GM12864 (cell line): ENCODE measurements at places on chromosomes 16 and 17.
A peak's percentile ranks its signal among the peaks of the same experiment; 100 is the strongest.

DNA sequence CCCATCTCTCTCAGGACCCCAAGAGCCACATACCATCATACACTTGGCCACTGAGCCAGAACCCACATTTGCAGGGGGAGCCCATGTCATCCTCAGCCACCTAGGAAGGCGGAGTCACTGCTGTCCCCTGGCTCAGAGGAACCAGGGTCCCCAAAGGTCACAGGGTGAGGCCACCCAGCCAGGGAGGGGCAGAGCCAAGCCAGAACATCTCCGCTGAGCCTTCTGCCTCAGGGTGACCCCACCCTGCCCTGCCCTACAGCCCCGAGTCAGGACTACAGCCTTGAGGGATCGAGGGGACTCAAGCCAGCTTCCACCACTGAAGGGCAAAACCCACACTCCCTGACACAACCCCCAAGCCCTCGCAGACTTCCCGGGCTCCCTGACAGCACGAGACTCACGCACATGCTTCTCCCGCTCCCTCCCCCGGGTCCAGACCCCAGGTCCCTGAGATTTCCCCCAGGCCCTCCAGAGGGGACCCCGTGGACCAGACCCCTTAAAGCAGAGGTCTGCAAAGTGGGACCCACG is 17.4 kb downstream of the PIEZO1 start:
- DNase-seq: no peak

DNA sequence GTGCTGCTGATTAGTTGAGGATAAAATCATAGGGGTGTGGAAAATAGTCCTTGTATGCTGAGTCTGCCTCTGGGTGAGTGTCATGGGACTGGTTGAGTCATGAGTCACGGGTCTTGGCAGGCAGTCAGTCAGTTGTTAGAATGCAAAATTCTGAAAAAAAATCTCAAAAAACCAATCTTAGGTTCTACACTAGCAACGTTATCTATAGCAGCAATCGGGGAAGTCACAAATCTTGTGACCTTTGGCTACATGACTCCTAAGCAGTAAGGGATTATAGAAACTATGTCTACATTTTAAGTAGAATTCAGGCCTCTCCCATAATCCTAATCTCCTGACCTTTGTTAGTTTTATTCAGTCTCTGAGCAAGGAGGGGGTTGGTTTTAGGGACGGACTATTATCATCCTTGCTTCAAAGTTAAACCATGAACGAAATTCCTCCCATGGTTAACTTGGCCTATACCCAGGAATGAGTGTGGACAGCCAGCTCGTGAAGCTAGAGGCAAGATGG is 18.0 kb upstream of the PMFBP1 start:
- no peak for DNase-seq

GRCh38 chr16:81263470-81264220 is 25.2 kb downstream of the BCO1 start:
- no peak for DNase-seq

DNA sequence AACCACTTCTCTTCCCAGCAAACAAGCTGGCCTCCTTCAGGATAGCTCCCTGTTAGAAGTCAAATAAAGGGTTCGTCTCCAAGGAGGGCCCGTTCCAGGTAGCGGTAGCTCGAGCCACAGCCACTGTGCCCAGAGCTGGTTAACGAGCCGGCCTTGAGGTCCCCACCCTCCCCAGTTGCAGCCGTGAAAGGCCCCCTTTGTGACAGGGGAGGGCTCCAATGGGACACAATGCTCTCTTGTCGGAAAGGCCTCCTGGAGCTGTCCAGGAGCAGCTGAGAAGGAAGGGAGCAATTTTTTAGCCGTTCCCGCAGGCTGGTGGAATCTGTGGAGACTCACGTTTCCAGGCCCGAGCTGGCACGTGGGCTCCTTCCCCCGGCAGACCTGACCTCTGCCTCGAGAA is 29.9 kb upstream of the FOXF1 start:
- no peak for DNase-seq

DNA sequence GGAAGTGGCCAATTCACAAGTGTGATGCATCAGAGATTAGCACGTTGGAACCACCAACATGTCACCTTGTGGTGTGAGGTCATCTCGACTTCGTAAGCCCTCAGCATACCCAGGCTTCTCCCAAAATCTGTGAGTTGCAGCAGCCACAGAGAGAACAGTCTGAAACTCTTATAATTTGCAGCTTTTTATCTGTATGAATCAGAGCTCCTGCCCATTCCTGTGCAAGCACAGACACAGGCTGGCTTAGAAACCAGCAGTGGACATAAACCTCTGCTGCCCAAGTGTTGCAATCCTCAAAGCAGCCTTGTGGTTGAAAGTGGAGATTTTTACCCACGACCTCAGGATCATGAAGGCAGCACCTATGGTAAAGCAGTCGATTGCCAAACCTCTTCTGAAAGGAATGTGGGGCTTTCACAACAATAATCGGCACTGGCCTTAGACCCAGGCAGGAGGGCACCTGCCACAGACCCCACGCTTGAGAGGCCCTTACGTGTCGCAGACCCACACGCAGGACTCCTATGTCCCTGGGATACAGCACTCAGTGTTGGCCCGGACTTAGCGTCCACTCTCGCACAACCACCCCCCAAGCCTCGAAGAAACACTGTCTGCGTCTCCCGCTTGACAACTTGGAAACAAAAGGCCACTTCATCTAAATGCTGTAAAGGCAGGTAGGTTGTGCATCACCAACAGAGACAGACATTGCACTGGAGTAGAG is 24.5 kb upstream of the OSGIN1 start:
- no peak for DNase-seq

DNA sequence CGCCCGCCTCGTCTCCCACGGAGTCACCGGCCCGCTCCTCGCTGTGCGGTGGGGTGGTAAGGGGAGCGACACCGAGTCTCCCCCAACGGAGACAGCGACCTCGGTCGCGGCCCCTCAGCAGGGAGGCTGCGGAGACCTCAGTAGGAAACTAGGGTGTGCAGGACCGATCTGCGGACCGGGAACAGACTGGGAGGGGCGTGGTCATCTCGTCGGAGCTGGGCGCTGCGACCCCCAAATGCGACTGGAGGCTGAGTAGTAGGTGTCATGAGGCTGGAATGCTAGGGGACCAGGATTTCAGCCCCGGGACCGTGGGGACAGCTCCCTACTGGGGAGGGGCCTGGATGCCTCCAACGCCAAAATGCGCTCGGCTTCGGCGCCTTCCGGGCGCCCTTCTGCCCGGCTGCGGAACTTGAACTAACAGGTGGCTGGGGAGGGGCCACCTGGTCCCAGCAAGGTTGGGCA is 1.3 kb downstream of the CACNG4 start:
- no peak for DNase-seq

- DNase-seq: no peak
Observed at GRCh38 chr17:1143573-1143972, 36.2 kb downstream of the ABR start.

DNA sequence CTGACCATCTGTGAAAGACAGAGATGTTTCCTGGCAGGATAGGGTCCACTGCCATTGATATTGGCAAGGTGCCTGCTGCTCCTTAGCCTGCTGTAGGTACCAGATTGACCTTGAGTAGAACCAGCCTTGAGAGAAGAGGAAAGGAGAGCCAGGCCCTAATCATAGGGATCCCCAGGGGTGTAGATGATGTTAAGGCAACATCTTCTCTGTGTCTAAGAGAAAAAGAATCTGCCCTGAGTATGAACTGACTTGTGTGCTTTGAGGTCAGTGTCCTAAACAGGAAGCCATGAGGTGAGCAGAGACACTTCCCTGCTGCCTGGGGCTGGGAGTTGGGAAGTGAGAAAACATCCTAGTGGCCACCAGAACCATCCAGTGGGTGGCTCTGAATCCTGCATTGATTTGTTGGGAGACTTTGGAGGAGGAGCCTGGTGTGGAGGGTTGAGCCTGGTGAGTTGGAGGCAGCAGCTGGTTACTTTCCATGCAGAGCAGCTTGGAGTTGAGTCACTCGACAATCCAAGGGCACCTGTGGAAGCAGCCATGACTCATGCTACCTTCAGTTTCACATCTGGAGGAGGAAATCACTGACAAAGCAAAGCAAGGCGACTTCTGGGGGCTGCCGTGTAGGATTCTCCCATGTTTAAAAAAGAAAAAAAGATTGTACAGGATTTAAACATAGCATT is 47.8 kb downstream of the BMERB1 start:
- DNase-seq: no peak

DNA sequence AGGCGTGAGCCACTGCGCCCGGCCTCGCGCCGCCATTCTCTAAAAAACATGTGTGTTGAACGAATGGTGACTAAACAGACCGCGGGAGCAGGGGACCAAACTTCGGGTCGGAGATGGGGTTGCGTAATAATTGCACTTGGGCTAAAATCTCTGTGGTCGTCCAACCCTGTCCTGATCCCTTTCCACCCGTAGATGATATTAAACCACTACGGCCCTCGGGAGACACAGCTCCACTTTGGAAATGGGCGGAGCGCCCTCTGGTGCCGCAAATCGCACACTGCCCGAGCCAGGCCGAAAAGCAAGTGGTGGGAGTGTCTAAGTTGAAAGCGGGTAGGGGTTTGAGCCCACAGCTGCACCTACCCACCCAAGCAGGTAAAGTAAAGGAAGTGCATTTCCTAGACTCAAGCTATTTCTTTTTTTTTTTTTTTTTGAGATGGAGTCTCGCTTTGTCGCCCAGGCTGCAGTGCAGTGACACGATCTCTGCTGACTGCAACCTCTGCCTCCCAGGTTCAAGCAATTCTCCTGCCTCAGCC is 17.0 kb downstream of the CAVIN1 start:
- DNase-seq: no peak

- DNase-seq: no peak
Observed at GRCh38 chr17:50318501-50319285, 27.2 kb upstream of the XYLT2 start.

- DNase-seq: no peak
Observed at GRCh38 chr17:1752425-1753262, 9.2 kb upstream of the SERPINF1 start.

DNA sequence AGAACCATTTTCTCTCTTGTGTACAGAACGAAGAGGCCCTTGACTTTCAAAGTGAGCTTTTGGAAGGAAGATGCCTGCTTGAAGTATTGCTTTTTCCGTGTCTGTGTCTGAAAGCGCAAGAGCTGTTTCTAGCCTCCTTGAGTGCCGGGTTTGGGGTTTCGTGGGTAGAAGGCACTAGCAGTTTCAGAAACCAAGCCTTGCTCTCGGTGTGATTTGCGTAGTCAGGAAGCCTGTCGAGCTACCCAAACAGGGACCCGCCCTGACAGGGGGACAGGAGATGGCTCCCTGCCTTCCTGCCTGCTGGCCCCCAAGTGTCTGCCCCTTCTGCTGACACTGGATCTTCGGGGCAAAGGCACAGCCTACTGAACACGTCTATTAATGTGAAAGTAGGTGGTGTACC is 322.0 kb downstream of the MAF start:
- DNase-seq: peak; percentile 79

DNA sequence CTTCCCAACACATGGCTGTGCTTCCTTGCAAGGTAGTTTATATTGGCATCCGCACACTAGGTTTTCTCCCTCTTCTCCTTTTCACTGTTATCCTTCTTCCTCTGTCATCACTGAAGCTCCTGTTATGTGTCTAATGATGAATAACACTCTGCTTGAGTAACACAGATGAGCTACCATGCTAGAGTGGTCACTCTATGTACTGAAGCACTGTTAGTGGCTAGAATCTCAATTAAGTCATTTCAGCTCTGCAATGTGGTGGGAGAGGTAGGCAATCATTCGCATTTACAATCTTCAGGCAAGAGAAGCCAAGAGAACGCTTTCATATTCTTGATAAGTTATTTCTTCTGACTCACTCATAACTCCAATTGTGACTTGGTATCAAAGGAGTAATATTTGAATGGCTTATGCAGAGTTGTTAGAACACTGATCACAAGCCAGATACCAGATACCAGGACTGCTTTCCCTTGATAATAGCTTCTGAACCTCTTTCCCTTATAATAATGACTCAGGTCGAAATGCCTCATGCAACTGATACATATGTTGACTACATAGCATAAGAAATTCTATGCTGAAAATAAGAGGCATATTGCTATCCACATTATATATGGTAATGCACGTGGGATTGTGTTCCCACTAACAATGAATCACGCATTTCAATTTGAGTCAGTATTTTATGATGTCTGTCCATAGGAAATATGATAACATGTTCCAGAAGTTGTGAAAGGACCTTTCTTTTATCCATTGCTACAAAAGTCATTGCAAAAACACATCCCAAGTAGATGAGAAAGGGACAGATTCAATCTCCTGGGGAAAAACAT is 158.0 kb upstream of the HS3ST3A1 start:
- no peak for DNase-seq

DNA sequence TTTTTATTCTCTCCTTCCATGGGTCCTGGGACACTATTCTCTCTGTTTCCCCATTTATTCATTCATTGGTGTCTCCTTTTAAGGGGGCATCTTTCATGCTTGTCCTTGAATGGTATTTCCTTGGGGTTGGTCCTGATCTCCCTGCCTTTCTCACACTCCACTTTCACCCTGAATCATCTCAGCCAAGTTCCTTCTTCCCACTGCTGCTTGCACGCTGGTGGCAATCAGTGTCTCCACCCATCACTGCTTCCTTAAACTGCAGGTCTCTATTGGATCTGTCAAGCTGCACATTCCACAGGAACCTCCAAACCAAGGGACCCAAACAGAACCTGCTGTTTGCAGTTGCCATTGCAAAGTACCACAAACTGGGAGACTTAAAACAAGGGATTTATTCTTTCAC is 89.3 kb upstream of the SDK2 start:
- DNase-seq: no peak

- DNase-seq: peak; percentile 77
Observed at GRCh38 chr16:75148311-75149195, at the start of gene ZFP1. TSS of gene ZFP1 (plus strand) at chr16:75148524. CDS start at chr16:75152952, 4,428 bp downstream.

- no peak for DNase-seq
Observed at GRCh38 chr16:86597126-86597879, 19.0 kb downstream of the FOXL1 start.

GRCh38 chr17:56230660-56231059 is 77.4 kb downstream of the ANKFN1 start:
- DNase-seq: no peak

DNA sequence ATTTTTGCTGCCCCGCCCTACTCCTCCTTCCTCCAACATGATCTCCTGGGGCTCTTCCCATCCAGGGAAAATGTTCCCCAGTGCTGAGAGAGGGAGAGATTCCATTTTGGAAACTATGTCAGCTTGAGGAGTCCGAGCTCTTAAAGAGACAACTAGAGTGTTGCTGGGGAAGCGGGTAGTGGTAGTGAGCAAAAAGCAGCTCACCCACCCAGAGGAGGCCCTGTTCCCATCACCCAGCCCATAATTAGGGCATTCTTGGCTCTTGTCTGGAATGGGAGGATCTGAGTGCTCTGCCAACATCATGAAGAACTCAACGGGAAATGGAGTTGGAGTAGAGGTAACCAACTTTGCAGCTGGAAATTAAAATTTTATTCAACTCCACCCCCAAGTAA is 9.1 kb upstream of the MSL1 start:
- DNase-seq: no peak

- DNase-seq: no peak
Observed at GRCh38 chr17:45405250-45406086, 27.2 kb downstream of the ARHGAP27 start.

GRCh38 chr16:49544828-49545227 is 171.2 kb downstream of the C16orf78 start:
- no peak for DNase-seq
